Motor neuron (in vitro differentiated cells): ENCODE measurements at places on chromosomes 2 and 18. TPM values are rescaled to one million over a fixed set of nuclear protein-coding genes. Genes with fewer than 3 reads are reported as not detected.

The CCT4 gene
- total RNA-seq: 186 and 204 TPM in 2 replicates

The UPP2 gene
- total RNA-seq: 0.15 TPM in 1 of 2 replicates, not detected in the other

The SCYGR4 gene
- not detected in 2 replicates for total RNA-seq

The LIPG gene
- total RNA-seq: 17.4 and 20.8 TPM in 2 replicates

The SCN3A gene
- 2.3 and 5.2 TPM in 2 replicates for total RNA-seq

The SAG gene
- total RNA-seq: 6.0 and 10.3 TPM in 2 replicates

The SNED1 gene
- 5.6 and 10.7 TPM in 2 replicates for total RNA-seq

The RAB10 gene
- 73.2 and 79.2 TPM in 2 replicates for total RNA-seq

The LCT gene
- 0.09 and 0.16 TPM in 2 replicates for total RNA-seq

GRCh38 chr2:85680707-85681371 lies 12.8 kb upstream of the SFTPB start:
- no peak for ATAC-seq

DNA sequence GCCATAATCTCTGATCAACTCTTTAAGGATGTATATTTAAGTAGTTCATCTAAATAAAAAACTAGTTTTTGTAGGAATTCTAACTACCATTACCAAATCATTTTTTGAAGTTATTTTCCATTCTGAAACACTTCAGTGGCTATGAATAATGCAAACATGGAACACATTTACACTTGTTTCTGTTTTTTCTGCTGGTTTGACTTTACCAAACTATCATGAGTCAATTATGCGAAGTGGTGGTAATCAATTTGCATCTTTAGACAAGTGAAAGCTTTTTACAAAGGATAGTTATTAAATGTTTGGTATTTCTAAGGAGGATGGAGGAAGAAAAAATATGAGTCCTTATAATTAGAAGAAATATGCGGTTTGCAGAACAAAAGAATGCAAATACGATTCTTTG lies 202.0 kb upstream of the MMADHC start:
- ATAC-seq: no peak

DNA sequence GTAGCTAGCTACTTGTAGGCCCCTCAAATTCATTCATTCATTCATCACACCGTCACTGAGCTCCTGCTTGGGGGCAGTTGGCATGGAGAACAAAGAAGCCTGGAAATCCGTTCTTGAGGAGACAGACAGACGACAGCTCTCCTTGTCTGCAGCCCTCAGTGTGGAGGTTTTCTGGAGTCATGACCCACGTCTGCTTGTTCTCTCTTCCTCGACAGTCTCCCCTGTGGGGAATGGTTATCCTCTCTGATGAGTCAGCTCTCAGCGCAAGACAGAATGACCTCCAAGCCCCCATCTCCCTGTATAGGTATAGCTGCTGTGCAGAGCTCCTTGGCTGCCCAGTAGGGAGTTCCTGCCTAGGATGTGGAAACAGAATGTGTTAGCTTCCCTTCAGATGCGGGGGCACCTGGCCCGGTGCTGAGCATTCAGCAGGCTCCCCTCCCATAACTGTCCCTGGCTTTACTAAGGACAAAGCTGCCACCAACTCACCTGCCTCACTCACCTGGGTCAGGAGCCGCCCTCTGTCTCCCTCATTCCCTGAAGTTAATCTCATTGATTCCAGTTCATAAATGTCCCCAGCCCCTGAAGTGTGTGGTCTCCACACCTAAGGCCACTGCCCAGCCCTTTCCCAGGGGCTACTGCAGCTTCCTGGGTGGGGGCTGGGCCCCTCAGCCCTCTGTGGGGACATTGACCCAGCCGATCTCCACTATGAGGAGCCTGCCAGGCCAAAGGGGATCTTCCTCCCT lies 124.7 kb downstream of the ACKR3 start:
- ATAC-seq: peak; percentile 52

DNA sequence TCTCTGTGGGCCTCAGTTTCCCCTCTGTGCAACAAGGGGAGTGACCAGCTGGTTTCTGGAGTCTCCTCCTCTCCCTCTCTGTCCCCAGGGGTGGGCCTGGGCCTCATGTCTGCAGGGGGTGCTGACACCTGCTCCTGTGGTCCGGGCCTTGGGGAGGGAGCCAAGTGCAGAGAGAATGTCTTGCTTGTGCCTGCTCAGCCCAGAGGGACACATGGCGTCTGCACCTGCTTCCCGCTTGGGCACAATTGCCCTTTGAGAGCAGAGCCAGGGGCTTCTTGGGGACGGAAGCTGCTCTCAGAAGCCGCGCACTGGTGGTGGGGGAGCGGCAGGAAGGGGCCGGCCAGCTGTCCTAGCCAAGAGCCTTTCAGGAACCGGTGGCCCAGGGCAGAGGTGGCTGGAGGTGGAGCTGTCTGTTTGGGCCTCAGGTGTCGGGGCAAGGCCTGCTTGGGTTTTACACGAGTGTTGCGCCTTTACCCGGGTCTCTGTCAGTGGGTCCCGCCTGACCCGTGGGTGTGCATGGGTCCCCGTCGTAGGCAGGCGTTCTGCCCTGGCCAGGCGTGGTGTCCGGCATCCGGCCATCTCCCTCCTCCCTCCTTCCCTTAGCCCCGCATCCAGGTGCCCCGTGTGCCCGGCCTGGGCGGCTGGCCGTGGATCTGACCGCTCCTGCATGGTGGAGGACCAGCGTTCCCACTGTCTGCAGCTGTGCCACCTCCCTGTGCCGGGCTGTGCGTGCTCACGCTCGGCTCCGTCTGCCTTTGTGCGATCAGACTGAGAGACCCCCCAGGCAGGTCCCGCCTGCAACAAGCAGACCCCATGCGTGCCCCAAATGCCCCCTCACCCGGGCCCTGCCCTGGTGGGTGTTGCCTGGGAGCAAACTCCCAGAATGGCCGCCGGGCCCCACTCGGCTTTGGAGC lies 4.0 kb downstream of the NEU4 start:
- ATAC-seq: no peak

DNA sequence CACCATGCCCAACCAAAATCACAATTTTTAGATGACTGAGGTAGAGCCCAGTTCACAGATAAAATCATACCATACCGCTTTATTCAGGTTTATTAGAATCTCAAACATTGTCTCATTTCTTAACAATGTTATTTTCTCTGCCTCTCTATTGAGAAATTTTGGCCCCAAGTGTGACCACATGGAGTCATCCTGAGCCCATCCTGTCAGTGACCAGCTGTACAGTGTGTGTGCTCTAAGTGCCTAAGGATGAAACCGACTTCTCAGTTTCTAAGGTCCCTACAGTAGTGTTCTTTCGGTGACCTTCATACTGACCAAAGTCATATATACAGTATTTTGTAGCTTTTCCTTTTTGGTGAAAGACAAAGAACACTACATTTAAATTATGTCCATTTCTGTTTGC lies 123.7 kb upstream of the MSTN start:
- ATAC-seq: no peak

- ATAC-seq: no peak
Measured at GRCh38 chr2:83850071-83850725, 608.9 kb downstream of the SUCLG1 start.

DNA sequence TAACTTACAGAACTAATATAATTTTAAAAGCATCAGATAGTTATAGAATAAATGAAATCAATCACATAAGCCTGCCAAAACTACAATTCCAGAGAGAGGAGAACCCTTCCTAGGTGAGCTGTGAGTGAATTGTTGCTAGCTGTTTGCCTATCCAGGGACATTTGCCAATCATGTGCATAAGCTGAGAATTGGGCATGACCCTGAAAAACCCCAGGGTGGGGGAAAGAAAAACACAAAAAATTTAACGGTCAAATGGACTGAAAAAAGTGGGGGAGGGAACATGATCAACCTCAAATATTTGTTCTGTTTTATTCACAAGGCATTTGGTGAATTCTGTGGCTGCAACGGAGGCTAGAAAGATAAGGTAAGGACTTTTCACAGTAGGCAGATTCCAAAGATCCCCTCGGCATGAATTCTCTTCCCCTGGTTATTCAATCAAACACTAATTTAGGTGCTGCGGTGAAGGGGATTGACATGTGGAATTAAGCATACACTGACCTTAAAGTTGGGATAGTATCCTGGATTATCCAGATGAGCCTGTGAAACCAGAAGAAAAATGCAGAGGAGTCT lies 203.9 kb upstream of the RGPD4 start:
- no peak for ATAC-seq

GRCh38 chr2:42770288-42771131 lies 6.6 kb upstream of the OXER1 start:
- ATAC-seq: peak; percentile 68

DNA sequence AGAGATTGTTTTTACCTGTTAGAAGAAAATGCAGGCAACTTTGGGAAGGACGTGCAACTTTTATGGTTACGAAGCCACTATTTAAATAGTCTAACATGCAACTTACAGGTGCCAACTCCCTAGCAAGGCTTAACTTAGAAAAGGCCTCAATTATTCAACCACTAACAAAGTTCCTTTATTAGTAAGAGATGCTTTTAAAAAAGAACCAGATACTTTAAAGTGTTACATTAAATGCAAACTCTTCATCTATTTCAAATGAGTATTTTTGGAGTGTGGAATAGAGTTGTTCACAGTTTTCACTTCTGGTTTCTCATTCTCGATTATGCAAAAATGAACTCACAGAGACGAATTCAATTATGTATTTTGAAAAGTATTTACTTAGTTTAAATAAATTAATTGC lies 51.7 kb downstream of the PELI1 start:
- ATAC-seq: no peak

DNA sequence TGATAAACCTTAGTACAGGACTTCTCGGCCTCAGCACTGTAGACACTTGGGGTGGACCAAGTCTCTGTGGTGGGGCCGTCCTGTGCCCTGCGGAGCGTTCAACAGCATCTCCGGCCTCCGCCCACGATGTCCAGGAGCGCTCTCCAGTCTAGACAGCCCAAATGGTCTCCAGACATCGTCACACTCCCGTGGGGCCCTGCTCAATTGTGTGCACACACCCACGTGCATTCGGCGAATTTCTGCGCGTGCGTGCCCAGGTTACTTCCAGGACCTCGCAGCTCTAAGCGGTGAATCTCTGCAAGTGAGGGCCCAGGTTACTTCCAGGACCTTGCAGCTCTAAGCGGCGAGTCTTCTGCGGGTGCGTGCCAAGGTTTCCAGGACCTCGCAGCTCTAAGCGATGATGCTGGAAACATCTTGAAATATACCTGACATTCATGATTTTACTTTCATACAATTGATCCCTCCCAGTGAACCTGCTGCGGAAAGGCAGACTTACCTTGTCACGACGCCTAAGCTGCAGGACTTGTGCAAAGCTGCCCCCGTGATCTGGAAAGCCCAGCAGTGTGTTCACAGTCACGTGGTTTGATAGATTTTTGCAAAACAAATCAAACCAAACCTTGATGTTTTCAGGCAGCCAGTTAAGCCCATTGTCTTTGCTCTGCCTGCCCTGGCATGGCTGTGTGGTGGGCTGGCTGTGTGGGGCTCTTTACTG lies 16.1 kb upstream of the OTOS start:
- no peak for ATAC-seq

DNA sequence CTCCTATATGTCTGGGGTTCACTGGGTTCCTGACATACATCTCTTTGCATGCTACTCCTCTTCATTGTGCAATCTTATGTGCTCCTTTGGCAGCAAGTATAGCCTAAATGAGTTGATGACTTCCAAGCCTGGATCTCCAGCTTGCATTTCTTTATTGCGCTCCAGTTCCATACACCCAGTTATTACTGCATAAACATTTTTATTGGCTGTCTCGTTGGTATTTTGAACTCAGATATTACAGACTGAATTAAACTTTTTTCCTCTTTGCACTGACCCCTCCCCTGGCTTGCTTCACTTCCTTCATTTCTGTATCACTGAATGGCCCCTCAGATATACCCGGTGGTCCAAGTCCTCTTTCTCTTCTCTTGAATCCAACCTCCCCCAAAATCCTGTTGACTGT lies 219.2 kb downstream of the MC4R start:
- no peak for ATAC-seq

- ATAC-seq: no peak
Measured at GRCh38 chr2:48589170-48589767, 28.4 kb upstream of the GTF2A1L start.

DNA sequence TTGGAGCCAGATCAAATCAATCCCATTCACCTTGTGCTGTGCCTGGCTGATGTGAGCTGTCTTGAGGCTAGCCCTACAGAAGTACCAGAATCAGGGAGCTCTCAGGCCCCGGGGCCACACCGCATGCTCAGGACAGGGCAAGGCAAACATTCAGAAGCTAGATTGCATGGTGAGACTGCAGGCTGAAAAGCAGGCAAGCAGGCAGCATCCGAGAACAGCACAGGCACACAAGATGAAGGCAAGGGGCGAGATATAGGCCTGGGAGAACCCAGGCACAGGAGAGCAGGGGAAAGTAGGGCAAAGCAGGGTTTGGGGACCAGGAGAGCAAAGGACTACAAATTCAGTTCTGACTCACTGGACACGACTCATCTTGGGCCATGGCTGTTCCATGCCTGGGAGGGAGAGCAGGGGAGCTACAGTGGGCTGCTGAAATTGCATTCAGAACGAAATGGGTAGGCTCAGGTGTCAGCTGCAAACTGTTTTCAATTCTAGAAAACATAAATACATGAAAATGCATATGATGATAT lies 59.6 kb downstream of the GALNT14 start:
- no peak for ATAC-seq

DNA sequence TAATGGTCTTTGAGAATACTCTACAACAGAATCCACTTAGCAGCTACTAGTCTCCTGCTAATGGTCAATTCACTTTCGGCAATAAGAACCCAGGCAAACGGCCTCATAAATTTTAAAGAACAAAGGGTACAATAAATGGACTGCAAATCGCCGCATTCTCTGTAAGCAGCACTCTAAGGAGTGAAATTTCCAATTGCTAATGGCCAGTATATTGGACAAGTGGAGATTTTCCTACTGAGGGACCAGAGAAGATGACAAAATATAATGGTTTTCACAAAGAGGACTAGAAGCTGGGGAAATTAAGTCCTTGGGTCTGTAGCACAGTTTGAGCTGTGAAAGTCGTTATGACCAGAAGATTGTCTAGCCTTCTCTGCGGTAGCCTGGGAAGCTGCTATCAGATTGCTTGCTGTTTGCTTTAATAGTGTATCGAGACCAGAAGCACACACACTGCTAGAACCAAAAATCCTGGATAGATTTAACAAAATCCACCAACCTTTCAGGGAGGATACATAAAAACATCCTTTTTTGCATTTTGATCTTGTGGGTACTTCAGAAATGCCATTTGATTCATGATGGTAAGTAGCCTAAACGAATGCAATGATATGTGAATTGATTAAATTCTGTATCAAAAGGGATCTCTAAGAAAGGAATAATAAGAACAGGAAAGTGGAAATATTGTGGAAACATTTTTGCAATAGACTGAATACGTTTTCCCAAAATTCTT lies 53.6 kb upstream of the ATP8B1 start:
- ATAC-seq: peak; percentile 34

- no peak for ATAC-seq
Measured at GRCh38 chr18:49155857-49156256, 205.1 kb upstream of the SMAD7 start.

DNA sequence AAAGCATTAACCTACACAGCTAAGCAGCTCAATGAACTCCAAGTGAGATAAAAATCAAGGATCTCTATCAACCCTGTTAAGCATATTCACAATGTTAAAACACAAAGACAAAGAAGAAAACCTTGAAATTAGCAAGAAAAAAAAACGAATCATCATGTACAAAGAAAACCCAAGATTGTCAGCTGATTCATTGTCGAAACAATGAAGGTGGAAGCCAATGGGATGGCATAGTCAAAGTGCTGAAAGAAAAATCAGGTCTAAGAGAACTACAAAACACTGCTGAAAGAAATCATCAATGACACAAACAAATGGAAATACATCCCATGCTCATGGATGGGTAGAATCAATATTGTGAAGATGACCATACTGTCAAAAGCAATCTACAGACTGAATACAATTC lies 32.5 kb downstream of the NMS start:
- no peak for ATAC-seq
